ENCODE measurements at places on chromosomes 2 and 18.

DNA sequence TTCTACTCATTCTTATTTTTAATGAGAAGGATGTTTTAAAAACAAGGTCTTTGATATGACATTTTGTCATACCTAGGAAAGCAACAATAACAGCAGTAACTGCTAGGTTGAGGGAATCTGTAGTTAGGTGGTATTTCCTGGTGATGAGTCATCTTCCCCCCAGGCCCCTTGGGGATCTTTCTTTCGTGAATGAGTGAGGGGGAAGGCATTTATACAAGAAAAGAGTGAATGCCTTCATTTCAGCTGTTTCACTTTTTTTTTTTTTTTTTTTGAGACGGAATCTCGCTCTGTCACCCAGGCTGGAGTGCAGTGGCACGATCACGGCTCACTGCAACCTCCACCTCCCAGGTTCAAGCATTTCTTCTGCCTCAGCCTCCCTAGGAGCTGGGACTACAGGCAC is 108.6 kb downstream of the MAP4K4 start:
- DNase-seq, result no peak

GRCh38 chr18:63949068-63949737 is at the start of gene HMSD:
HMSD (plus strand) TSS chr18:63949301; CDS start chr18:63953456, 4,155 bp downstream.
- DNase-seq, result no peak

DNA sequence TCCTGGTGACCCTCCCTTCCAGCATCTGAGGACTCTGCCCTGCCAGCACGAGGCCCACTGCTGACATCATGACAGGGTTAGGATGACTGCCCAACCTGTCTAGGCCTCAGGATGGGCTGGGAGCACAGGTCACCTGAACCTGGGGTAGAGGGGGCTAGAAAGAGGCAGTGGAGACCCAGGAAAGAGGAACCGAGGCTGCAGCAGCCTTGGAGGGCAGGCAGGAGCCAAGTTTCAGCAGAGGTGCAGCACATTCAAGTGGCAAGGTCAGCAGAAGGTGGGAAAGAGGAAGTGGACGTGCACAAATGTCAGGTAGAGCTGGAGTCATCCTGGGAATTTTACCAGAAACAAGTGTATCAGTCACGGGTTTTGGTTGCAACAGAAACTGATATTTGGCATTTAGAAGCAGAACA is 13.6 kb upstream of the RAB10 start:
- DNase-seq, result no peak

- no peak for DNase-seq
These were observed 100.0 kb upstream of the PKDCC start for GRCh38 chr2:41947701-41948396.

DNA sequence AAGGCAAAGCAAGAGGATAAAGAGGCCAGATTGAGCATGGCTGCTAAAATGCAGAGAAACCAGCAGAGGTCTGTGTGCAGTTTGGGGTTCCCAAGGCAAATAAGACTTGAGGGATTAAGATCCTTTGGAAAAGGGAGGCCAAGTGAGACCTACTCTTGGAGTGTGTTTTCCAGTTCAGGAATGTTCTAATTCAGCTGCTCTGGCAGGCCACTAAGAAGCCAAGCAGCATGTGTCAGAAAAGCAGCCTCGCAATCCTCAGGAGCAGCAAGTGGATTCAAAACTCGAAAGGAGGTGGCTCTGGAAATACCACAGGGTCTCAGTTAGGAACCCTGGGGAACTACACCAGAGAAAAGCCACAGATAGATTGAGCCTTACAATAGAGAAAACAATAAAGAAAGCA is 569.2 kb downstream of the METTL4 start:
- DNase-seq, result no peak

DNA sequence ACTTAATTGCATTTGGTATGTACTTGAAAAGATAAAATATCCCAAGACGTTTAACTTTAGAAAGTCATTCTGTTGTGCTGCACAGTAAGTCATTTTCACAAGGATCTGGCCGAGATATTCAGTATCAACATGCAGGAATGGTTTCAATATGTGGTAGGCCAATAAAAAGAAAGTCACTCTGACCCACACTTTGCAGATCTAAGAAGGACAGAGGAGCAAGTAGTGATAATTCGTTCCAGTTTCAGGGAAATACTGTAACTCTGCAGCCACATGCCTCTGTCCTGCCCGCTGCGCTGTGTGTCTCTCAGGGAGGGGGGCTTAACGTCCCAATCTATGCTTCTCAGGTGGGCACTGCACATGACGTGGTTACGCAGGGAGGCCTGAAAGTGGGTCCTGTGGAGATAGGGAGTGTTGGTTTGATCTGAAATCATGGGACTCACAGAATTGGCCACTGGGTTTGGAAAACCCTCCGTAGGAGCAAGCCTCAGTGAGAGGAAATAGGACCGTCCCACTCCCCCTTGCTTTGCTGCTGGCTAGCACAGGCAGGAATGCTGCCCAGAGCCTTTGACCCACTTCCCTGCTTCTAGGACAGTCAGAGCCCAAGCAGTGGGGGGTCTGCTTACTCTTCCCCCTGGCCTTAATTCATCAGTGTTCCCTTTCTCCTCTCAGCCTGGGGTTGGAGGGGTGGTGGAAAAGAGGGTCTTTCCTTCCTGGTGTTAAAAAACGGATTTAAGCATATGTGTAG is 314.7 kb upstream of the SPRED2 start:
- DNase-seq, result no peak

DNA sequence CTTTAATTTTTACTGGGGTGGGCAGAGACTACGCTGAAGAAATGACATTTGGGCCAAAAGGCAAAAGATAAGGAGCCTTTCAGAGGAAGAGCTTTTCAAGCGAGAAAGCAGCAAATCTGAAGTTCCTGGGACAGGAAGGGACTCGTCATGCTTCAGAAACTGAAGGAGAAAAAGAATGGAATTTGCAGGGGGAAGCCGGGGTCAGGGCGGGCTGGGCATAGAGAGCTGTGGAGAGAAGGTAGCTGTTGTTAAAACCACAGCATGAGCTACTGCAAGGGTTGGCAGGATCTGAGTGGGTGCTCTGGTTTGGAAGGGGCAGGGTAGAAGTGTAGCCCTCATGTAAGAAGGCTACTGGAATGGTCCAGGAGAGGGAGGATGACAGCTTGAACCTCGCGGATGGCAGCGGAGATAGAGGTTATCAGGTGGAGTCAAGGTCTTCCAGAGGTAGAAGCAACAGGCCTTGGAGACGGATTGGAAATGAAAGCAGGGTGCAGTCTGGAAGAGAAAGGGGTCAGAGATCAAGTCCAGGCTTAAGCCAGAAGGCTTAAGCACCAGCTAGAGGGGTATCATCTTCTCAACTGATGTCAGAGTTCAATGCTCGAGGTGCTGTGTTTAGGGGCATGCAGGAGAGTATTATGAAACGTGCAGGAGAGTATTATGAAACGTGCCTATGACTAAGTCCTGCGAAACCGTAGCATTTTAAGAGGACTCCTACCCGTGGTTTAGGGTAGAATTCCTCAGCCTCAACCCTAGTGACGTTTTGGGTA is 18.9 kb downstream of the ATP8B1 start:
- no peak for DNase-seq

DNA sequence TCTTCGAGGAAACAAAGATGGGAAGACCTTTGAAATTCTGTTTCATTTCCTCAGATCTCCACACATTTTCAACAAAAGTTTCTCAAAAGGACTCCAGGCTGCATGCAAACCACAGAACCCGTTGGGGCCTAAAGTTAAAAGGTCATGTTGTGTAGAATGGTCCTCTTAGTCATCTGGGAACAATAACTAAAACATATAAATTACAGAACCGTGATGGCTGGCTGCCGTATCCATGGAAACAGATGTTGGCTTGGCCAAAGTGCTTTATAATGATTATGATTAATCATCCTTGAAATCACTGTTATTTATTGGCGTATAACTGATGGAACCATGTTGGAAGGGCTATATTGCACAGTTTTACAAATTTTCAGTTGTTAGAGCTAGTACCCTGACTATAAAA is 182.8 kb upstream of the CRIM1 start:
- no peak for DNase-seq

- DNase-seq, result no peak
These were observed 23.0 kb upstream of the SMAD7 start for GRCh38 chr18:48973731-48974130.

DNA sequence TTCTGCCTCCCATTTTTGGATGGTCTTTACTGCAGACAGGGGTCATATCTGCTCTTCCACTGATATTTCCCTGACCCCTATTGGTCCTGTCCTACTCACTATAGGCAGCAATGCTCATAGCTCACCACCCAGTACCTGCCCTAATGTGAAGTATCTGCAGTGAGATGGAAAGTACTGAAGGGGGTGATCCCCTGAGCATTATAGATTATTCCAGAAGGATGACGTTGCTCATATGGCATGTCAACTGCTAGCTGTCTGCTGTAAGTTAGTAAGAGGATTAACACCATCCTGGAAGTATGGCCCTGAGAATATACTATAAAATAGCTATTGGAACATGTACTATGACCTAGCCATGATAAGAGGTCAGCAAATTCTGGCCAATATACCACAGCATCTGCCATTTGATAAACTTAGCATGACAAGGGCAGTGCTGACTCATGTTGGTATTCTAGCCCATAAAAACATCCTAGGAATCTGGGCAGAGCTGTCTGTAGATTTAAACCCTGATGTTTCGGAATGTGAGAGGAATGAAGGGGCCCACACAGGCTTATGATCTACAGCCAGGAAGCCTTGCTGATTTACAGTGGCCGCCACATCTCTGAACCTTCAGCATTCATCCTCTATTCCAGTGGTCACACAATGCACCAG is 451.4 kb downstream of the TNS1 start:
- DNase-seq, result no peak

DNA sequence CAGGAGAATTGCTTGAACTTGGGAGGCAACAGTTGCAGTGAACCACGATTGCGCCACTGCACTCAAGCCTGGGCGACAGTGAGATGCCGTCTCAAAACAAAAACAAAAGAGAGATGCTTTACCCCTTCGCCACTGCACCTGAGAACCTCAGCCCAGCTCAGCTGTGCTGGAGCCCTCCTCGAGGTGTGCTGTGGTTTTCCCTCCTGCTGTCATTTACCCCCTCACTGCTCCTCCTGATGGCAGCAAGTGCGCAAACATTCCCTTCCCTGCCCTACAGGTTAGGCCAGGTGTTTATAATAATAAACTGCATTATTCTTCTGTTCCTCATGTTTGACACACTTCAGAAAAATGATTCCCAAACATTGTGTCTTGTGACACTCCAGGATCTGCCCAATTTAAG is 8.4 kb downstream of the FBXO36 start:
- no peak for DNase-seq

GRCh38 chr2:238119756-238120462 is 18.6 kb upstream of the KLHL30 start:
- DNase-seq, result no peak

- no peak for DNase-seq
These were observed 17.5 kb upstream of the EXOC6B start for GRCh38 chr2:72843301-72843700.

Data from stimulated activated CD8-positive, alpha-beta memory T cell treated with anti-CD3 and anti-CD28 coated beads, Interleukin-15, amount 100 ng/mL, for 1 hour (primary cell).